ENCODE measurements at places on chromosomes 12 and 14. TPM values are rescaled to one million over a fixed set of nuclear protein-coding genes. Genes with fewer than 3 reads are reported as not detected.

The ADAMTS20 gene
- total RNA-seq: not detected

GRCh38 chr14:58732387-58732786, 94.6 kb downstream of the DACT1 start:
- peaks cover 14% of the 10 kb centered on the region for H3K4me1 ChIP-seq
- H3K27ac ChIP-seq: no peak overlapping the region
- no peaks in the 10 kb centered on the region for H3K36me3 ChIP-seq
- no peak for DNase-seq
- no peak overlapping the region for H3K4me3 ChIP-seq
- H3K27me3 ChIP-seq: no peaks in the 10 kb centered on the region

DNA sequence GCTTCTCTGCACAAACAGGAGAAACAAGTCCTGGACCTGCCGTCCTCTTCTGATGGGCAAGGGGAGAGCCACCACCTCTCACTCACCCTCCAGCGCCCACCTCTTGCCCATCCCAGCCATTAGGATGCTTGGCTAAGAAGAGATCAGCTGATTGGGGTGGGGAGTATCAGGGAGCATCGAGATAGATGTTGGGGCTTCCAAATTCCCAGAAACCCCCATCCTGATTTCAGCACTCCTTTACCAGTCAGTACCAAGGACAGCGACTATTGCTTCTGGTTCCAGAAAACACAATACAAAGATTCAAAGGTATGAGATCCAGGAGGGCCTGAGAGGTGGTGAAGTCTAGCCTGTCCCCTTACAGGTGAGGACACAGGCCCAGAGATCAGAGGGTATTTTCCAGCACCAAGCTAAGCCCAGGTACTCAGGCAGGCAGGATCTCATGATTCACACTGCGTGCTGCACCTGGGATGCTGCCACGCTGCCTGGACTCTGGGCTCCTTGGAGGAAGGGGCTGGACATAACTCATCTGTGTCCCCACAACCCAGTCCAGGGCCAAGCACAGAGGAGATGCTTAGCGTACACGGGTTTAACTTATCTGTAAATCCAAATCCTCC, 76.6 kb downstream of the TUNAR start:
- no peaks in the 10 kb centered on the region for H3K4me1 ChIP-seq
- H3K4me3 ChIP-seq: no peak overlapping the region
- no peaks in the 10 kb centered on the region for H3K36me3 ChIP-seq
- DNase-seq: no peak
- peaks cover 60% of the 10 kb centered on the region for H3K27me3 ChIP-seq
- no peak overlapping the region for H3K27ac ChIP-seq

- no peaks in the 10 kb centered on the region for H3K36me3 ChIP-seq
- H3K4me3 ChIP-seq: no peak overlapping the region
- H3K27ac ChIP-seq: no peak overlapping the region
- H3K4me1 ChIP-seq: no peaks in the 10 kb centered on the region
Observed at GRCh38 chr14:64605926-64606685, 56.3 kb downstream of the PPP1R36 start.

GRCh38 chr12:13387101-13387500, 190.6 kb downstream of the EMP1 start:
- peak overlapping the region; percentile 88 for H3K27ac ChIP-seq
- H3K4me1 ChIP-seq: peaks cover 71% of the 10 kb centered on the region
- H3K36me3 ChIP-seq: peaks cover 4% of the 10 kb centered on the region
- no peak for DNase-seq
- H3K4me3 ChIP-seq: peak overlapping the region; percentile 39

All from Calu3 (cell line).